ENCODE measurements at places on chromosomes 7 and 10. TPM values are rescaled to one million over a fixed set of nuclear protein-coding genes. Genes with fewer than 3 reads are reported as not detected.

OR6V1 gene
- polyA plus RNA-seq: not detected

DDC gene
- 1.8 TPM for polyA plus RNA-seq

POLR2J2 gene
- 4.8 TPM for polyA plus RNA-seq

NRG3 gene
- polyA plus RNA-seq: 0.11 TPM

POU6F2 gene
- polyA plus RNA-seq: under 0.01 TPM

DNAJC12 gene
- polyA plus RNA-seq: 7.9 TPM

GPER1 gene
- 6.4 TPM for polyA plus RNA-seq

NPTX2 gene
- 1.2 TPM for polyA plus RNA-seq

MKX gene
- not detected for polyA plus RNA-seq

SYT15 gene
- 0.07 TPM for polyA plus RNA-seq

GRCh38 chr7:25847336-25848070 lies 304.5 kb upstream of the NFE2L3 start:
- DNase-seq: no peak
- H3K36me3 ChIP-seq: no peaks in the 10 kb centered on the region
- no peak overlapping the region for H3K4me3 ChIP-seq
- H3K4me1 ChIP-seq: no peaks in the 10 kb centered on the region

- H3K36me3 ChIP-seq: peaks cover 21% of the 10 kb centered on the region
- no peaks in the 10 kb centered on the region for H3K4me1 ChIP-seq
- no peak overlapping the region for H3K4me3 ChIP-seq
- no peak for DNase-seq
- no peak overlapping the region for H3K27ac ChIP-seq
- no peaks in the 10 kb centered on the region for H3K27me3 ChIP-seq
These were observed 115.0 kb downstream of the DOCK1 start for GRCh38 chr10:127020260-127020659.

GRCh38 chr10:87519582-87519981 lies 14.9 kb downstream of the MINPP1 start:
- no peak overlapping the region for H3K27ac ChIP-seq
- no peaks in the 10 kb centered on the region for H3K4me1 ChIP-seq
- no peaks in the 10 kb centered on the region for H3K27me3 ChIP-seq
- peaks cover 49% of the 10 kb centered on the region for H3K36me3 ChIP-seq
- H3K4me3 ChIP-seq: no peak overlapping the region

- no peaks in the 10 kb centered on the region for H3K27me3 ChIP-seq
- H3K4me1 ChIP-seq: peaks cover 16% of the 10 kb centered on the region
- DNase-seq: no peak
- H3K4me3 ChIP-seq: no peak overlapping the region
- H3K36me3 ChIP-seq: no peaks in the 10 kb centered on the region
These were observed 56.8 kb downstream of the PARP12 start for GRCh38 chr7:140005754-140006503.

GRCh38 chr10:132640326-132641125 lies 102.9 kb downstream of the INPP5A start:
- no peaks in the 10 kb centered on the region for H3K36me3 ChIP-seq
- H3K4me1 ChIP-seq: no peaks in the 10 kb centered on the region
- no peak overlapping the region for H3K4me3 ChIP-seq
- DNase-seq: no peak
- no peaks in the 10 kb centered on the region for H3K27me3 ChIP-seq

- H3K27me3 ChIP-seq: no peaks in the 10 kb centered on the region
- no peak overlapping the region for H3K27ac ChIP-seq
- no peak overlapping the region for H3K4me3 ChIP-seq
- no peaks in the 10 kb centered on the region for H3K36me3 ChIP-seq
- DNase-seq: no peak
These were observed 4.4 kb upstream of the BET1 start for GRCh38 chr7:94008537-94008936.

DNA sequence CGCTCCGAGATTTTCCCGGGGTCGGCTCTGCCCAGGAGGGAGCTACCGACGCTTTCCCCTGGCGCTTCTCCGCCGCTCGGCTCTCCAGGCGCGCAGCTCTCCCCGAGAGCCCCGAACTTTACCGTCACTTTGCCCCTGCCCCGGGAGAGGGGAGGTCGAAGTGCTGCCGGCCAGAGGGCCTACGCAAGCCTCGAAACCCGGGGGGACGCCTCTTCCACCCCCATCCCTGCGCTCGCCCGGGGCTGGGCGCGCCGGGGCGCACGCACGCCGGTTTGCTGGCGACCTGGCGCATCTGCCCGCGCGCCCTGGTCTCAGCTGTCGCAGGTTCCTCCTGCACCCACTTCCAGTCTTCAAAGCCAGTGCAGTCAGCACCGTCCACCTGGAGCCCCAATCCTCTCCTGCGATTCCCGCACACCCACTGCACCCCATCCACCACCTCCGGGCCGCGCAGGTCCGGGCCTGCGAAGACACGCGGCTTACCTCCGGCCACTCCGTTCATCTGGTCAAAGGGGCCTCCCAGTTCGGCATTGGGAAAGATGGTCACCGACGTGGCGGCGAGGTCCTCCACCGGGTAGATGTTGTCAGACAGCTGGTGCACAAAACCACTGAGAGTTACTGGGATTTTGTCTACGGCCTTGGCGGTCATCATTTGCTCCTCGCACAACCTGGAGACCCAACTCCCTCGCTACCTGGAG lies 638 bp downstream of the EGR2 start:
- H3K4me1 ChIP-seq: peaks cover 12% of the 10 kb centered on the region
- H3K27ac ChIP-seq: no peak overlapping the region
- H3K36me3 ChIP-seq: peaks cover 2% of the 10 kb centered on the region
- peak; percentile 53 for DNase-seq

DNA sequence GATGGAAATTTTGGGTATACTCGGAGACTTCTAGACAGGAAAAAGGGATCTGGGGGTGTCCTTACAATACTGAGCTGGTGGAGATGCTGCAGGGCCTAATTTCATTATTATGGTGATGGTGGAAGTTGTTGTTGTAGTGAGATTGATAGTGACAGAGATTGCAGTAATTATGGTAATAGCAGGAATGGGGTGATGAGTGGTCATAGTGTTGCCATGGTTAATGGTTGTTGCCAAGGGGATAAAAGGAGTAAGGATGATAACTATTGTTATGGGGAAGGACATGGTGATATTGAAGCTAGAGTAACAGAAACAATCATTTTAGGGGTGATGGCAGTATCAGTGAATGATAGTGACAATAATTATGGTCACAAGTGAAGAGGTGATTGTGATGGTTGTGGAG lies 27.1 kb upstream of the LBX1 start:
- DNase-seq: no peak

DNA sequence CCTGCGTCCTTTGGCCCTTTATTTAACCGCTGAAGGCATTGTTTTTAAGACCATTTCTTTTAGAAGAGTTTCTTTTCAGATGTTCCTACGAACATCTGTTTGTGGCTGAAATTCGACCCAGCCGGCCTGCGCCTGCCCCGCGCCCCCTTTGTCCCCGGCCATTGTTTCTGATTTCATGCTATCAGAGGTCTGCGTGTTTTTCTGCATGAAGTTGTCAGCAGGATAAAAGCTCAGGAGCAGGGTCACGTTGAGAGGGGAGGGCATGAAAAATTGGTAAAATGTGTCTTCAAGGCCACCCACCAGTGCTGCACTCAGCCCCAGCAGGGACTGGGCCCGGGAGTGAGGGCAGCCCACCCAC lies 43.1 kb downstream of the NKX6-2 start:
- H3K27me3 ChIP-seq: no peaks in the 10 kb centered on the region
- H3K4me3 ChIP-seq: no peak overlapping the region
- H3K4me1 ChIP-seq: no peaks in the 10 kb centered on the region
- no peaks in the 10 kb centered on the region for H3K36me3 ChIP-seq
- H3K27ac ChIP-seq: no peak overlapping the region

DNA sequence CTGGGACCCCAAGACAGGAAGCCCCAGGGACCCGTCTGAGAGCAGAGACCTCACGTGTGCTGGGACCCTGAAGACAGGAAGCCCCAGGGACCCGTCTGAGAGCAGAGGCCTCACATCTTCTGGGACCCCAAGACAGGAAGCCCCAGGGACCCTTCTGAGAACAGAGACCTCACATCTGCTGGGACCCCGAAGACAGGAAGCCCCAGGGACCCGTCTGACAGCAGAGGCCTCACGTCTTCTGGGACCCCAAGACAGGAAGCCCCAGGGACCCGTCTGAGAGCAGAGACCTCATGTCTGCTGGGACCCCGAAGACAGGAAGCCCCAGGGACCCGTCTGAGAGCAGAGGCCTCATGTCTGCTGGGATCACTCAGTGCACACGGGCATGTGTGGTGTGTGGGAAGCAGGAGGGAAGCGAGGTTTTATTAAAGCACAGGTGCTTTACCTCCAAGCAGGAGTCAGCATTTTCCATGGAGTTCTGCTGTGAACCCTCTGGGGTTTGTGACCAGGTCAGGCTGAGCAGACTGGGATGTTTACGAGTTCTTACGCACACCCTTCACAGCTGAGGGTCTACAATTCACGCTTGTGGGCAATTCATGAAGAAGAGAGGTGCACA lies 590.6 kb downstream of the DNAJB6 start:
- no peak overlapping the region for H3K4me3 ChIP-seq
- H3K27ac ChIP-seq: no peak overlapping the region
- DNase-seq: no peak
- H3K36me3 ChIP-seq: no peaks in the 10 kb centered on the region
- H3K27me3 ChIP-seq: no peaks in the 10 kb centered on the region

DNA sequence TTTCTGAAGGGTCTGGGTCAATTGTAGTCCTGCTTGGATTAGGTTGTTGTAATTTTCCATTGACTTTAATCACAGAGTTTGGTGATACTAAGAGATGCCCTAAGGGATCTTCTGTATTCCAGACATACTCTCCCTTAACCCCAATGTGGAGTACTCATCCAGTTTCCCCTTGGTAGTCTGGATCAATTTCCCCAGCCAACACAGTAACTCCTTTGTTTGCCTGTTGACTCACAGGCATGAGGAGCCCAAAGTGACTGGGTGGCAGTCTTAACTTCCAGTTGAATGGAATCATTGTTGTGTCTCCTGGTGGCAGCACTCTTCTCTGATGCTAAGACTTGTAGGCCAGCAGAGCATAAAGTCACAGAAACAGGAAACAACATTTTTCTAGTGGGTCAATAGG lies 41.5 kb upstream of the PIK3CG start:
- DNase-seq: no peak
- no peaks in the 10 kb centered on the region for H3K27me3 ChIP-seq
- H3K27ac ChIP-seq: no peak overlapping the region
- no peaks in the 10 kb centered on the region for H3K36me3 ChIP-seq
- peaks cover 4% of the 10 kb centered on the region for H3K4me1 ChIP-seq

GRCh38 chr7:115066050-115066449 lies 144.2 kb downstream of the MDFIC start:
- H3K27me3 ChIP-seq: no peaks in the 10 kb centered on the region
- DNase-seq: no peak
- no peaks in the 10 kb centered on the region for H3K4me1 ChIP-seq
- no peak overlapping the region for H3K4me3 ChIP-seq
- H3K36me3 ChIP-seq: no peaks in the 10 kb centered on the region
- H3K27ac ChIP-seq: no peak overlapping the region

Measured in SK-N-SH (cell line).